ENCODE measurements at places on chromosomes 11 and 22.

DNA sequence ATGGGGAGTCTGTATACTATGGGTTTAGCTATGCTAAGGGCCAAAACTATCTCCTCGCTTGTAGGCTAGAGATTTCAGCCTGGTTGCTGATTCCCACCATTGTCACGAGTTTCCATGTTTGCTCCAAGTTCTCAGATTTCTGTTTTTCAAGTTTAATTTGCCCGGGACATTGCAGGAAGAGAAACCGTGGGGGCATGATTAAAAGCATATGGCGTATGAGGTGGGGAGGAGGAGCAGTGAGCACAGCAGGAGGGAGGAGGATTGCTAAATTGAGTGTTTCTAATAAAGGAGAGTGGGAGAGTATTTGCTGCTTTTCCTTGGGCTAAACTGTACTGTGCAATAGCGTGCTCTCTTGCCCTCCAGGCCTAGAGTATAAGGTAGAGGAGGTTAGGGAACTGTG, 558.4 kb downstream of the METTL15 start:
- no peak for DNase-seq

- DNase-seq, result no peak
These were observed 7.2 kb downstream of the JAML start for GRCh38 chr11:118217575-118217974.

DNA sequence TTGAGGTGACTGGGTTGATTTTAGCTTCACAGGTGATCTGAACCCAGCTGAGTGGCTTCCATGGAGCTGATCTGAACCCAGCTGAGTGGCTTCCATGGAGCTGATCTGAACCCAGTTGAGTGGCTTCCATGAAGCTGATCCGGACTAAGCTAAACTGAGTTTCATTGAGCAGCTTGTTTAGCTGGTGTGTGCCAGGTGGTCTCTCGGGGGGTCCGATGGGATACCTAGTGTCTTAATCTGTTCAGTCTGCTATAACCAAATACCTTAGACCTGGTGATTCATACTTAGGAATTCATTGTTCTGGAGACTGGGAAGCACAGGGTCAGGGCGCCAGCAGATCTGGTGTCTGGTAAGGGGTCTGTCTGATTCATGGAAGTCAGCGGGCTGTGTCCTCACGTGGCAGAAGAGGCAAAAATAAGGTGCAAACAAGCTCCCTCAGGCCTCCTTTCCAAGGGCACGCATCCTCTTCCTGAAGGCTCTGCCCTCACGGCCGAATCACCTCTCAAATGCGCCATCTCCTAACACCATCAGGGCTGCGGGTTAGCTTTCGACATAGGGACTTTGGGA, 52.5 kb upstream of the KCNQ1OT1 start:
- DNase-seq, result no peak

DNA sequence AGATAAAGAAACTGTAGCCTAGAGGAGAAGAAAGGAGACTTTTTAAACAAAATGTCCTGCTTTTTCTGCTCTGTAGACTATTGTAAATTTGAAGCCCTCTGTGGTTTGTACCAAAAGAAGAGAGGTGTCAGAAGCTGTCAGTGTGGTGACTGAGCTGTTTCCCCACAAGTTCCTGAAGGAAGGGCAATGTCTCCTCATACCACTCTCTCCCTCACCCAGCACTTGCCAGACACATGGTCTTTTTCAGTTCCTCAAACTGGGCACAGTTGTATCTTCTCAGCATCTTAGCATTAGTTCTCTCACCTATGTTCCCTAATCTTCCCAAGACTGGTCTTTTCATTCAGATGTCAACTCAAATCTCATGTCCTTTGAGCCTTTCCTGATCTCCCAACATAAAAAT, 4.3 kb downstream of the BCO2 start:
- no peak for DNase-seq

DNA sequence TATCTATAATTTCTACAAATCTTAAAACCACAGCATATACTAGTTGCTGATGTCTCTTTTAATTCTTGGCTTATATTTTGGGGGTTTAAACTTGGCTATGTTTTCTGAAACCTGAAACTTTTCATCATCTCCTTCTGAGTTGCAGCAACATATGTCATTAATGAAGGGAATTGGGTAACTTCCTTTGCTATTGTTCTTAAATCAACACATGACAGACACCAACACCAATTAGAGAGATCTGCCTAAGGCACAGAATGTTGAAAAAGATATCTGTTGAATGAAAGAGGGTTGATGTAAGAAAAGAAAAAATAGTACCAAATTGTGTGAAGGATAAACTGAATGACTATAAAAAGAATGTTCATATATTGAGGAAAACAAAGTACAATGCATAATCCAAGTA, 10.3 kb upstream of the GAS2 start:
- no peak for DNase-seq

GRCh38 chr11:45383224-45383623, 97.1 kb upstream of the SYT13 start:
- peak; percentile 31 for DNase-seq

DNA sequence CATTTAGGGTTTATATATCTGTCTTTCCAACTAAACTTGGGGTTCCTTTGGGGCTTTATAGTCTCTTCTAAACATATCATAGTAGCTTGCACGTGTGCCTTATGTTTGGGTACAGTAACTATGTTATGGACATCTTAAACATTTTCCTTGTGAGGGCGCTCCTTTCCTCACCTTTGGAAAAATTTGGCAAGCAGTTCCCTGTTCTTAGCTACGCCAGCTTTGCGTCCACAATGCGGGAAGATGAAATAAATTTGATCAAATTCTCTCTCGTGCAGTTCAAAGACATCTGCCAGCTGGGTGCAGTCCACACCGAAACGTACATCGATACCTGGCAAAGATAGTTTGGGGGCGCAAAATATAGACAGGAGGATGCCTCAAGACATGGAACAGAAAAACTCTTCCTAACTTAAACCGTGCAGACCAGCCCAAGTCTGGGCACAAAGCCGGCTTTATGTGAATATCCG, 548 bp downstream of the FDXACB1 start:
- DNase-seq, result no peak

DNA sequence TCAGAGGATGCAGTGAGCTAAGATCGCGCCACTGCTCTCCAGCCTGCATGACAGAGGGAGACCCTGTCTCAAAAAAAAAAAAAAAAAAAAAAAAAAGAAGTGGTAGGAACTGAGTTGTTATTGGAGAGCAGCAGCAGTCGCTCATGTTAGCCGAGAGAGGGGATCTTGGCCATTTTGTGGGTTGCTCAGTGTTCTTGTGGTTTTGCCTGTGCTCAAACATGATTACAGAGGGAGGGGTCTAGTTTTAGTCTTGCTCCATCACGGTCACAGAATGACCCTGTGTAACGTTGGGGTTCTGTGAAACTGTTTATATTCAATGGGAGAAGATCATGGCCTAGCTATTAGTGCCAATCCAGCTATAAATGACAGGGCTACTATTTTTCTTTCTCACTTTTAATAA, 1.9 kb downstream of the DPAGT1 start:
- no peak for DNase-seq

- DNase-seq, result no peak
These were observed 72.8 kb upstream of the CCND1 start for GRCh38 chr11:69567951-69568808.

DNA sequence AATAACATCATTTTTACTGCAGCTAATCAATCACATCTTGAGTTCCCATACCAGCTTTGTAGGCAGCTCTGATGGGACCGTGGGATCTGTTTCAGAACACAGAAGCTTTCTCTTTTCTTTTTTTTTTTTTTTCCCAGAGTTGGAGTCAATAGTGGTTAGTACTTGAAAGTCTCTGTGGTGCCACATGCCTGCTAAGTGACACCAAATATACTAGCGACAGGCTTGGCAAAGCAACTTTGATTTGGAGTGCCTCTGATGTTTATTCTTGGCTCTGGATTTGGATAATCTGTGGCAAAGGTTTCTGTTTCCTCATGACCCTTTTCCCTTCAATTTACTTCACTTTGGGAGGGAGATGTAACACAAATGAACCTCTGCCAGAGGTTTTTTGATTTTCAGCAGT, 681.4 kb upstream of the TENM4 start:
- DNase-seq, result no peak

DNA sequence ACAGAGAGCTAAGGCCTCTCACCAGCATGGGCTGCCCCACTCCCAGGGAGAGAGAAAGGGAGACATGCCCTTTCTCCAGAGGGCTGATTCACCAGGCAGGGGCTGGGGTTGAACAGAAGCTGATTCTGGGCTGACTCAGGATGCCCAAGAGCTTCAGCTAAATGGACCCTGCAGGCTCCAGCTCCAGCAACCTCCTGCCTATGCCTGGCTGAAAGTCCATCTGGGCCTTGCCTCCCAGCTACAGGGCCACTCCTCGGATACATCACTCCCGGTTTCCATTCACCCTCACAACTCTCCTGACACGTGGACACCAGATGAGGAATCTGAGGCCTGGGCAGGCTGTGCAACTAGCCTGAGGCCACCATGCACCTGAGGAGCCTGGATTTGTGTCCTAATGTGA, 215.5 kb downstream of the BUD13 start:
- no peak for DNase-seq

GRCh38 chr11:30749268-30749667, 163.1 kb upstream of the MPPED2 start:
- no peak for DNase-seq

DNA sequence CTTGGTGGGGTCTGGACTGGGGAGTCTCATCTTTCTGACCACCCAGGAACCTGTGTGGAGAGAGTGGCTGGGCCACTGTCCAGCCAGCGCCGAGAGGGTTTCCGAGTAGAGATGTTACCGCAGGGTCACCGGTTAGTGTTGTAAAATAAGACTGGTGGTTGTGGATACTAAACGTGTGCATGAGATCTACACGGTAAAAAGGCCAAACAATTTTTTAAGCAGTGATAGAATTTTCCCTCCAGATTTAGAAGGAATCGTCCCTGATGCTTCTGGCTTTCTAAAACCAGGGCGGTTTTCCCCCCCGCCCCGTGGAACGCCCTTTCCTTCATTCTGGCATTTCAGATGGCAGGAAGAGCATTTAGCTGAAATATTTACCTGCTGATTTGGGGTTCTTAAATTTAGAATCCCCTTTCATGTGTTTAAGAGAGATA, 72.6 kb upstream of the PPARA start:
- no peak for DNase-seq

DNA sequence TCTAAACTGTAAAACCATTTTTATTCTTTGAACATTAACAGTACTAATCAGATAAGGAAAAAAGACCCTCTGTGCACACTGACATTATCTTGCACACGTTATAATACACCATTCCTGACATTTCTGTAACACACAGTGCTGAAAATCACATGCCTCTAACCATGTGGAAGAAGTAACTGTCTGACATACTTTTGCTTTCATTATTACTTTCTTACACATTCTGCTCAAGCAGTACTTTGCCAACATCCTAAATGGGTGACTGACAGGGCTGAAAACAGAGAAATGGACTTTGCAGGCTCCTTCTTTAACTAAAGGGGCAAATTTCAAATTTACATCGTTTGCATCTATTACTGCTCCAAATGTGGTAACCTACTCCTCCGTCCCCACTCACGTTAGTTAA, 22.8 kb upstream of the TP53AIP1 start:
- no peak for DNase-seq

- no peak for DNase-seq
These were observed 9.4 kb upstream of the RBM4B start for GRCh38 chr11:66686801-66687750.

- DNase-seq, result no peak
These were observed 879 bp downstream of the TMEM121B start for GRCh38 chr22:17120281-17120680.

DNA sequence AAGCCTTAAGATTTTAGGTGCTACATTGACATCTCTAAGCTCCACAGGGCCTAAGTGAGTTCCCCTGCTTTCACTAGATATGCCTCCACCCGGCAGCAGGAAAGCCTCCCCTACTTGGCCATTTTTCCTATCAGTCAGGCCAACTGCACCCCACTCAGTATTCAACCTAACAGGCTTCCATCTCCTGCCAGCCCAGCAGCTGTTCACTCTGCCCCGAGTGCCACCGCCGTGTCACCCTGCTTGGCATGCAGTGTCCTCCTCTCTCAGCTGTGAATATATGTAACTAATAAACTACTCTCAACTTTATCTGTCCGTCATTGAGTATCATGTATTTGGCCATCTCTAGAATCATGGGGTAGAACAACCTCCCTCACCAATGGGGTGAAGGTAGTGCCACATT, 9.0 kb upstream of the OR6M1 start:
- no peak for DNase-seq

- no peak for DNase-seq
These were observed 981.6 kb upstream of the FAT3 start for GRCh38 chr11:91243051-91243450.

DNA sequence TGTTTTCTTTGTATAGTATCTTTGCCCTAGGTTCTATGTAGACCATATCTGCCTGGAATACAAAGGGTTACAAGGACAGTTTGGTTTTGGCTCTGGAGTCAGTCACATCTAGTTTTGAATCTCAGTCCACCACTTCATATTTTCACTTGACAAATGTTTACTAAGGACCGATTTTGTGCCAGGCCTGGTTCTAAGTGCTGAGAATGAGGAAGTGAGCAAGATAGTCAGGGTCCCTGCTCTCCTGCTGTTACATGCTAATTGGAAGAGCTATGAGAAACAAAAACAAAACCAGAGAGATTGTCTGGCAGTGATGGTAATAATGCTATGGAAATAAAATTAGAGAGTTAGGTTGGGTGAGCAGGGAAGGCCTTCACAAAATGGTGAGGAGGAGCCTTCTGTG, 66.1 kb upstream of the ARHGAP20 start:
- no peak for DNase-seq

GRCh38 chr22:22479999-22480532, 28.5 kb downstream of the ZNF280B start:
- DNase-seq, result no peak

DNA sequence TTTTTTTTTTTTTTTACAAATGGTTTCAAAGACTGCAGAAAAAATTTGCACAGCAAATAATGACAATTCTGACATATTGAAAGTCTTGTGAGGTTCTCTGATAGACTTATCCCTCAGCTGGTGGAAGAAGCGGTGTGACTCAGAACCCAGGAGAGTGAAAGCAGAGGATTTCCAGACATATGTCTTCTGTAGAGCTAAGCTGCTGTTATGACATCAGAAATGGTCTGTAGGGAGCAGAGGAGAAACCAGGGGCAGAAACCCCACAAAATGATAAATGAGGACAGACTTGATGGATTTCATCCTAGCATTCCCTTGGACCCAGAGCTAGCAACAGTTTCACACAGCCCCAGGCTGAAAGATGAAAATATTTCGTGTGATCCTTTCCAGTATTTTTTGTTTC, 582.6 kb downstream of the METTL15 start:
- DNase-seq, result peak; percentile 14

DNA sequence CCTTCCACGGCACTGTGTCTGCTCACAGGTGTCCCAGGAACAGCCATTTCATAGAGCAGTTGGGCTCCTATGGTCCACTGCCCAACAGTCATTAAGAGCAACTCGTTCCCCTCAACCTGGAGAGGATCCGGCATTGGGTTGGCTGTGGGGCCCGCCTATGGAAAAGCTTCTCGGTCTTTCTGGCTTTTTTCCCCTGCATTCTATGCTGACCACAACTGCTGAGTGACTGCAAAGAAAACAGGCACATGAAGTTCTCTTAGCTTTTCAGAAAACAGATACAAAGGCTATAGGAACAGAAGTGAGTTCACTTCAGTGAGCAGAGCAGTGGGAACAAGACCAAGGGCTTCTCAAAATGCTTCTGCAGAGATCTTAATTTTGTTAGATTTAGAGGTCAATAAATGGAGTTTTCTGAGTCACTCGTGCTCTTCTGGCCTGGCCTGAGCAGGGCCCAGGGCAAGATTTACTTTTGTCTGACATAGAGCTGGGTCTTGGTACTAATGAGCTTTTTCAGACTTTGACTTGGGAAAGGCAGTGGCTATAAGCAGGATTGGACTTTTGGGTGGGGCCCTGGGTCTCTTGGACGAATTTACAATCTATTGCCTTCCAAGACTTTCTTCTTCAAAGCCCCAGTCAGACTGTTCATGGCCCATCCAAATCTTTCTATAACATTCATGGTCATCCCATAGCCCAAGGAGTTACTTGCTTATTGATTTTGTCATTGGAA, 13.6 kb upstream of the APOL5 start:
- DNase-seq, result no peak
